Stimulated activated CD4-positive, alpha-beta T cell treated with anti-CD3 and anti-CD28 coated beads, Interleukin-15, amount 100 ng/mL, for 24 hours (primary cell): ENCODE measurements at places on chromosomes 3 and 15.

- DNase-seq = no peak
These were observed 82.8 kb downstream of the EBLN2 start for GRCh38 chr3:73144276-73144675.

GRCh38 chr3:44067431-44067830, 174.3 kb upstream of the TOPAZ1 start:
- DNase-seq = no peak

DNA sequence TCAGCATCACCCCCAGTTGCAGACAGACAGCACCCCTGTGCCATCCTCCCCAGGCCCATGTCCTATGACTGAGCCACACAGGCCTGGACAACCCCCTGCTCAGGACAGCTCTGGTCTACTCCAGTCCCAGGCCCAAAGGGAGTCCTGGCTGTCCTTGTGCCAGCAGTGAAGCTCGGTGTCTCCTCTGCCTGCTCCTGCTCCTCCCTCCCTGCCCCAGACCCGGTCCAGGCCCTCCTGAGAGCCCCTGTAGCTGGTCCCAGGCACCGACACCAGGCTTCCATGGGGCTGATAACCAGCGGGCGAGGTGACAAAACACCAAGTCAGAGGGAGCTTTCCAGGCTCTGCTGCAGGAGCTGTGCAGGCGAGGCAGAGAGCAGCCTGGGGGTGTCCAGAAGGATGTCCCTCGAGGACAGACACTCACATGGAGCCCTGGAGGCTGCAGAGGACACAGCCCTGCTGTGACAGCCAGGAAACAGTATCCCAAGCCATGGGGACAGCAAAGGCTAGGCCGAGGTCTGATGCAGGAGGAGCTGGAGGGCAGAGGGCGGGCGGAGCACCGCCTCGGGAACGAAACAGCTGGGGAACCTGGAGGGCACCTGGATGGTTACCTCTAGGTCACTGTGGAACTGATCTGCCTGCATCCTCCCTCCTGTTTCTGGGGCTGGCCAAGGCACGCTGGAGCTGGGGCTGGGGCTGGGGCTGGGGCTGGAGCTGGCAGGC, 103.8 kb upstream of the PRR20G start:
- no peak for DNase-seq

- no peak for DNase-seq
These were observed 12.2 kb downstream of the MYLK start for GRCh38 chr3:123871946-123872345.

- DNase-seq = no peak
These were observed 30.6 kb upstream of the CERS3 start for GRCh38 chr15:100559330-100559729.

DNA sequence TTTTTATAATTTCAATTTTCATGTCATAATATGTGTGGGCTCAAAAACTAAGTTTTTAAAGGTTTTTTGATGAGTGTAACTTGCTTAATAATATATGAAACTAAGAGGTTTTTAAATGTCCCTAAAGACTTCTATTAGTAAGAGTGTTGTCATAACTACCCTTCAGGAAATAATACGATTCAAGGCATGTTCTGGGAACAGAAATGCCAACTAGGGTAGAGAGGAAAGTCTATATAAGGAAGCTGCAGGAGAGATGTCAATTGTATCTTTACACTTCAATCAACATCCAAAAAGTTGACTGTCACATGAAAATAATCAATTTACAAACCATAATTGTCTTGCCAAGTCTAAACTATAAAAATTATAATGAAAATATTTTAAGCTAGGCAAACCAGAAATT, 76.3 kb downstream of the SMARCC1 start:
- no peak for DNase-seq

DNA sequence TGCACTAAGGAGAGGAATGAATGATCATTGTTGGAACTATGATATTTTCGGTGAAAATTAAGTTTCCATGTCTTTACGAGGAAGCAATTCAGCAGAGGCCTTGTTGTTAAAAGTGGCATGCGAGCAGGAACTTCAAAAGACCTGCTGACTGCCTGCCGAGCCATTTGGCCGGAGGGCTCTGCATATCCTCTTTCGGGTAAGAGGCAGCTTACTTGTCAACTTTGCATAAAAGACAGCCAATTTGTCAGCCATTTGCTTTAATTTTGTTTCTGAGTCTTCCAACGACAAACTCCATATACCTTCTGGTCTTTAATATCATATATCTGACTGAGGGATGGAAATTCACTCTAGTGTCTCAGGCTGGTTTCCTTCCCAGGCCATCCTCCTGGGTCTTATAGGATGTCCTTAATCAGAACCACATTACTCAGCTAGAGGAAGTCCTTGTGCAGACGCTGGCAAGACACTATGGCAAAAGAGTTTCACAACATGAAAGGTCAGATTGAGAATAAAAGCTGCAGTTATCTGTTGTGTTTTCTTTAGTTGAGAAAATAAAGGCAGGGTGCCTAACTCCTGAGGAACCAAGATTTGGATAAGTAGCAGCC, 128.7 kb upstream of the WNT5A start:
- no peak for DNase-seq

- DNase-seq = no peak
These were observed 205.0 kb upstream of the MME start for GRCh38 chr3:154875142-154875541.

DNA sequence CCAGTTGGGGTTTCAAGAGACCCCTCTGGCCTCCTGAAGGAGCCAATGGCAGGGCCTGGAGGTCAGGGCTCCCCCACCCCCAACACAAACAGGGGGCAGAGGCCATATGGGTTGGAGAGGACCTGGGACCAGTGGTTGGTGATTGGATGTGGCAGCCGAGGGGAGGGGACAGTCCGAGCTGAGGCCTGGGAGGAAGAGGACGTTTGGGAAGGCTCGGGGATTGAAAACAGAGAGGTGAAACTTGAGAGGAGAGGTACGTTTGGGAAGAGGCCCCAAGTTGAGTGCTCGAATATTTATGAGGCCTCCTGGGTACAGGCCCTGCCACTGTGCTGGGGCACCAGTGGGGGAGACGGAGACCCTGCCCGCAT, 53.7 kb downstream of the DNAJB8 start:
- no peak for DNase-seq

- no peak for DNase-seq
These were observed 120.2 kb downstream of the LRRC28 start for GRCh38 chr15:99371180-99372103.

DNA sequence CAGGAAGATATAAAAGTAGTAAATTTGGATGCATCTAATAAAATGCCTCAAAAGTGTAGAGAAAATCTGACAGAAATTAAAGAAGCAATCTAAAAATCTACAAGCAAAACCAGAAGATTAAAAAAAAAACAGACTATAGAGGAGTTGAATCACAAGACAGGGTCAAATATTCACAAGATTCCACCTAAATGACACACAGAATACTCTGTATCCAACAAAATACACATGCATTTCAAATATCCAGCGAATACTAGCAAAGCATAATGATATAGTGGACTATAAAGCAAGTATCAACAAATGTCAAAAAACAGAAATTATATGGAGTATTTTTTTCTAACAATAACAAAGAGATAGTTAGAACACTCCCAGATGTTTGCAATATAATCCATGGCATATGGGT, 20.5 kb upstream of the ACTC1 start:
- no peak for DNase-seq

- DNase-seq = no peak
These were observed 147.2 kb upstream of the SLC2A2 start for GRCh38 chr3:171173736-171174135.

- no peak for DNase-seq
These were observed 74.6 kb downstream of the PRICKLE2 start for GRCh38 chr3:64150623-64151207.

DNA sequence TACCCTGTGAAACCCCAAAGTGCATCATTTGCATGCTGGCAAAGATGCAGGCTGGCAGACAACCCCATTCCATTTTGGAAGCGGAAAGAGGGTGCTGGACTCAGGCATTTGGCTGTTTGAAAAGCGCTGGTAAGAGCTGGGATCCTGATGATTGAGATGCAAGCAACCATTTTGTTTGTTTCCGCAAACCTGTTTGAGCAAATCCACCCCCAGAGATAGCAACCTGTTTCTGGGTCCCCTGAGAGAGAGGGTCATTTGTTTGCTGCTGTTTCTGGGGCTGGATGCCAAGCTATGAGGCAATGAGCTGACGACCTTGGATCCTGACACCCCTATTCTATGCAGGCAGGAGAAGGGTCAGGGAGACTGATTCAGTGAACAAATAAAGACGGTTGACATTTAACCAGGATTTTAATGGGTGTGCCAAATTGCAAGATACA, 9.8 kb downstream of the SLC6A1 start:
- no peak for DNase-seq

DNA sequence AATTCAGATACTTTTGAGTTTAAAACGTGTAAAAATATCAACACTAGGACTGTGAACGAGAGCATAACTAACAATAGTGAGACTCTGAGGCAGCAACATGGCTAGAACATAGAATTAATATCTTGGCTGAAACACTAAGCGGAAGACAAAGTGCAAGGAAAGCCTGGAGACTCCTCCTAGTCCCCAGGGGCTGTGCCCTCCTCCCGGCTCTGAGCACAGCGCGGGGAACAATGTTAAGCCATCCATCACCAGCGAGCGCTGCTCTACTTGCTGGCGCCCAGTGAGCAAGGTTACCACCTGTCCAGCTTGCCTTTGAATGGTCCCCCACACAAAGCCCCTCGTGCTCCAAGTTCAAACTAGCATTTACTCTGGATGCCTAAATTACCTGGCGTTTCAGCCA, 436.9 kb downstream of the FOXP1 start:
- no peak for DNase-seq

GRCh38 chr3:108985844-108986243, 32.2 kb upstream of the GUCA1C start:
- DNase-seq = no peak

GRCh38 chr15:45136378-45136764, 6.6 kb downstream of the DUOX1 start:
- peak; percentile 30 for DNase-seq

DNA sequence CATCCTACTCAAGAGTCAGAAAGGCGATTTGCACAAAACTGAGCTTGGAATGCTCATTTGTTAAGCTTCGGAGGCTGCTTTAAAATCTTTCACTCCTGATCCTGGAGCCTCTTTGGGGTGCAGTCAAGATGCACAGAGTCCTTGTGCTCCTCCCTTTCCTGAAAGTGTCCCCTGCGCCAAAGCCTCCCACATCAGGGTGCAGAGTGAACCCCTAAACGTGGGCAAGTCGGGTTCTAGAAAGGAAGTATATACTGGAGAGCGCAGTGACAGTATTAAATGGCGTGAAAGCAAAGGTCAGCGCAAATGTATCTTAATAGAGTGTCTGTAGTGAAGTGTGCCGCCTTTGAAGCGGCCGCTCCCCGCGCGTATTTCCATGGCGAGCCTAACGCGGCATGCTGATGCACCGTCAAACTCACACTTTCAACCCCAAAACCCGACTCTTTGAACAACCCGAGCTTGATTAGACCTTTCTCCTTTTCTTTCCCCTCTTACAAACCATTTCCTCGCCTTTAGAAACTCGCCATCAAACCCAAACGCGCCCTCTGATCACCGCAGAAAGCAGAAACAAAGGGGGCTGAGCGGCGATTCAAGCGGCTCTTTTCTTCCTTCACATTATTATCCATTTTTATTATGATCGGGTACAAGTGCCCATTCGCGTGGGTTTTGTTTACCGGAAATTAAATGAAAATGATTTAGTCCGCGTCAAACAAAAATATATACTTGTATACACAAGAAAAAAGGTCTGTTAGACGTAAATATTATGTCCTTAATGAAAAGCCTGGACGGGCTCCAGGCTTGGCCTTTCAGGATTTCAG, 18.3 kb downstream of the ZIC4 start:
- DNase-seq = no peak

DNA sequence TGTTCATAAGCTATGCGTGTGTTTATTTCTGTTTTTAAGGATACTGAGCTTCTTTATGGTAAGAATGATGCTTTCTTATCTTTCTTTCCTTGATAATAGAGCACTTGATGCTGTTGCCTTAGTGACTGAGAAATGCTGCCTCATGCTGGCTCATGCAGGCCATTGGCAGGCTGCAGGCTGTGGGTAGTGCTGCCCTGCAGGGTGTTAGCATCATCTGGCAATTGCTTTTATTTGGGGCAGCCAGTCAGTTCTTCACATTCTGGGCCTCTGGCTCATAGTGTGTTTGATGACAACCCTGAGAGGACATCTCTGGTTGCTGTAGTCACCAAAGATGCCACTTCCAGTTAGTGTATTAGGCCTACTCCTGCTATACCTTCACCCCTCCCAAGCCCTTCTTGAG, 66.2 kb upstream of the ONECUT1 start:
- no peak for DNase-seq

DNA sequence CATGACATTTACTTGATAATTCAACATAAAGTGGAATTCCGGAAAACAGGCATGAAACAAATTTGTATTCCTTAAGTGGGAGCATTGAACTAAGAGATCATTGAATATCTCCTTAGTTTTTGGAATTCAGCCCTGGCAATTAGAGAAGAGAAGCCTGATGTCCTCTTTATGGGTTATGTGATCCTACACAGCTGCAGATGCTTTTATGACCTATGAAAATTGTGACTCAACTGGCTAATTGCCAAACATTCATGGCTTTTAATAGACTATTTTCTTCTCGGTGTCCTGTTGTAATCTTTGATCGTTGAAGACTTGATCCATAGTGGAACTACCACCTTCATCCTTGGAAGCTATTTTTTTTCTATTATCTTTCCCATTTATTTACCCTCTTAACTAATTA, 46.1 kb downstream of the AGBL1 start:
- DNase-seq = no peak

GRCh38 chr15:45442507-45443135, 64.3 kb upstream of the GATM start:
- no peak for DNase-seq

GRCh38 chr3:104198131-104198530, 1168.6 kb upstream of the ALCAM start:
- no peak for DNase-seq

- DNase-seq = no peak
These were observed 15.1 kb upstream of the BLM start for GRCh38 chr15:90701880-90702630.

DNA sequence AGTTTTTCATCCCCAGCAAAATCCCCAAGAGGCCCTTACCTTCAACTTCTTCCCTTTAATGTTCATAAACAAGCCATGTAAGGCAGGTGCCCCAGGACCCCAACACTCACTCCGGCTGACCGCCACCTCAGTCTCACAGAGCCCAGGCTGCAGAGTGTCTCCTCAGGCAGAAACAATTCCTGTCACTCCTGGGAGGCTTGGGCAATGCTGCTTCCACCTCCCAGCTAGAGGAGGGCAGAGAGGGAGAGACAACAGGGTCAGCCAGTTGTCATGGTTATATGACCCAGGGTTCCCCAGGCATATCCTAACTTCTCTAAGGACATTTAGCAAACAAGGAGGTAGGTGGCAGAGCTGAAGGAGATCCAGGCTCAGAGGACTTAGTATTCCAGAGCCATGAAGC, at the start of gene PLIN1:
TSS of gene PLIN1 (minus strand) at position 156 of the 400 bp plus-strand sequence. CDS start 1,878 bp downstream, outside the sequence.
- DNase-seq = no peak

- peak; percentile 42 for DNase-seq
These were observed 19.5 kb downstream of the XXYLT1 start for GRCh38 chr3:195251336-195252065.

- DNase-seq = no peak
These were observed 289.1 kb downstream of the GAP43 start for GRCh38 chr3:115912372-115912771.

DNA sequence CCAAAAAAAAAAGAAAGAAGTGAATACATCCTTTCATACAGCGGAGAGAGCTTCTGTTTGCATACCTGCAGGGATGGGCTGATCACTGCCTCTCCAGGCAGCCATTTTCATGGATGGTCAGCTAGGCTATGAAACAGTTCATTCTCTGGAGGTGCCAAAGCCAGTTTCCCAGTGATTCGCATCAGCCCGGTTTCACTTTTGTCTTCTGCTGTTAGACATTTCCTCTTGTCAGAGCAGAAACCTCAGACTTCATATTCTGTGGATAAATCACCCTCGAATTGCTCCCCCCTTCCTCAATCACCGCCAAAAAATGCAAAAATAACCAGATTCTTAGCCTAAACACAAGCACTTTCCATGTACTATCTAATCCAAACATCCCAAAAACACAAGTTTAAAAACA, 225.6 kb downstream of the ADAMTS9 start:
- no peak for DNase-seq
